ENCODE measurements at places on chromosomes 16 and 17.

DNA sequence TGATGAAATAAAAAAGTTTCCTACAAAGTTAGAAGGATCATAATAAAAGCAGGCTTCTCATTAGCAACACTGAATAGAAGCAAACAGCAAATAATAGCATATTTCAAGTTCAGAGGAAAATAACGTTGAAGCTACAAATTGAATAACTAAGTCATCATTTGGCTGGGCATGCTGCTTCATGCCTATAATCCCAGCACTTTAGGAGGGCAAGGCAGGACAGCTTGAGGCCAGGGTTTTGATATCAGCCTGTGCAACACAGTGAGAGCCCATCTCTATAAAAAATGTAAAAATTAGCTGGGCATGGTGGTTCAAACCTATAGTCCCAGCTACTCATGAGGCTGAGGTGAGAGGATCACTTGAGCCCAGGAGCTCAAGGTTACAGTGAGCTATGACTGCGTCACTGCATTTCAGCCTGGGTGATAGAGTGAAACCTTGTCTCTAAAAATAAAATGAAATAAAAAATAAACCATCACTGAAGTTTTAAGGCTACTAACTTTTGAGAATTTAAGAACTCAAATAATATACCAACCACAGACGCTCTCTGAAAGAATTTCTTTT is 25.5 kb downstream of the NCOR1 start:
- no peak for DNase-seq

- DNase-seq: peak; percentile 30
Observed at GRCh38 chr17:35046740-35047283, 16.7 kb downstream of the RFFL start.

- no peak for DNase-seq
Observed at GRCh38 chr17:50265690-50266315, 8.5 kb upstream of the TMEM92 start.

DNA sequence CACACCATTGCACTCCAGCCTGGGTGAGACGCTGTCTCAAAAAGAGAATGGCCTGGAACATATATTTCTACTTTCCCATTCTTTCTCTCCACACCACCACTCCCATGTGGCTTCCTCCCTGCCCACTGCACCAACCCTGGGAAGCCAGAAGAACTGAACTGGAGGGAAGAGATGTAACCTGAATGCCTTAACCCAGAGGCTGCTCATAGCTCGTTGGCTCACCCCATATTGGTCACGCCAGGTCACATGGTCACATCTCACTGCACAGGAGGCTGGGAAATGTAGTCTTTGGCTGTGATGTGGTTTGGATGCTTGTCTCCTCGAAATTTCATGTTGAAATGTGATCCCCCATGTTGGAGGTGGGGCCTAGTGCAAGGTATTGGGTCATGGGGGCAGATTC is 5.9 kb upstream of the DNAH17 start:
- DNase-seq: no peak

GRCh38 chr16:19994466-19995170 is 79.1 kb downstream of the GPR139 start:
- no peak for DNase-seq

- DNase-seq: no peak
Observed at GRCh38 chr16:1175566-1176279, 22.8 kb downstream of the CACNA1H start.

DNA sequence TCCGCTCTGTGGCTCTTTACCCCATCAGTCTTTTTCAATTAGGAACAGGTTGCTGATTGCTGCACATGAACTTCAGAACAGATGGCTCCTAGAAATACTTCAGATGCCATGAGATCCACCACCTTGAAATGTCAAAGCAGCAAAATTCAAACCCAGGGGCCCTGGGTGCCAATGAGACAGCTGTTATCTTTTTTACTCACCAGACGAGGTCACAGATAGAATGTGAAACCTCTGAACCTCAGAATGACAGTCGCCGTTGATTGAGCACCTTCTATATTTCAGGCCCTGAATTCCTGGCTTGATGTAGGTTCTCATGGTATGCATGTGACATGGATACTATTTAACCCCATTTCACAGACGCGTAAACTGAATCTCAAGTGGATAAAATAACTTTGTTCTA is 63.0 kb downstream of the MAF start:
- DNase-seq: no peak

- DNase-seq: no peak
Observed at GRCh38 chr17:45380046-45380765, 52.5 kb downstream of the ARHGAP27 start.

GRCh38 chr16:86063760-86064405 is 164.9 kb downstream of the IRF8 start:
- no peak for DNase-seq

DNA sequence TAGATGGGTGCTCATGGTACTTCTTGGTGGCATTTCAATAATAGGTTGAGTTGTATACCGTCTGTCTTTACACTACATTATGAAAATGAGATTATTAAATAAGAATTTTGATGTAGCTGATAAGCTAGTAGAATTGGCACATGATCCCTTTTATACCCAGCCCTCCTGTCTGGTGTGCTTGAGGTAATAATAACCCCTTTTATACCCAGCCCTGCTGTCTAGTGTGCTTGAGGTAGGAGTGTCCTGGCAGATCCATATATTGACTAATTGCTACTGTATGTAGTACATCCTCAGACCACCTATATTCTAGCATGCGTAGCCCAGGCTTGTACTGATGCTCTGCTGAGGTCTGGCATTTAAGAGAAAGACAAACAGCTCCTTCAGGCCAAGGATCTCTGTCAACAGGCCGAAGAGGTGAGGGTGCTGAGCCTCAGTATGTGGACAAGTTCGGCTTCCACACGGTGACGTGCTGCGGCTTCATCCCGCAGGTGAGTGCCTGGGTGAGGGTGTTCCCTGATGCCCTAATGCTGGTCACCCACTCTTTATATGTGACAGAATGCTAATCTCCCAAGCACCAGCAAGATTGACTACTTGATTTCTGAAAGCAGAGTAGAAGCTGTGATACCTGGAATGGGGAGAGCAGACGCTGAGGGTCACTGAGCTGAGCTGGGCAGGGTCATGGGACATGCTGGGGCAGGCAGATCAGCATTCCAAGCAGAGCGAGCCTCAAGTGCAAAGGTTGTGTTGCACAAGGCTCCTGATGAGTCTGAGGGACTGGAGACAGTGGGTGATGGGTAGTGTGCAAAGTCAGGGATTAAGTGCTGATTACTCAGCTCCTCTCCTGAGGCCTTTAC is 5.7 kb downstream of the FN3K start:
- no peak for DNase-seq

DNA sequence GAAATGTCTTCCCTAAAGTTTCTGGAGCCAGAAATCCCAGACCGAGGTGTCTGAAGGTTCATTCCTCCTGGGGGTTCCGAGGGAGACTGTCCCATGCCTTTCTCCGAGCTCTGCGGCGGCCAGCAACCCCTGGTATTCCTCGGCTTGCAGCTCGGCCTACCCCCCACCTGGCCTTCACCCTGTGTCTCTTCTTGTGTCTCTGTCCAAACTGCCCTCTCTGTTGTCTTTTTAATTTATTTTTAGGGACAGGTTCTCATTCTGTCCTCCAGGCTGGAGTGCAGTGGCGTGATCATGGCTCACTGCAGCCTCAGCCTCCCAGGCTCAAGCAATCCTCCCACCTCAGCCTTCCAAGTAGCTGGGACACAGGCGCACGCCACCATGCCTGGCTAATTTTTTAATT is 211.7 kb downstream of the SEC14L1 start:
- DNase-seq: no peak

DNA sequence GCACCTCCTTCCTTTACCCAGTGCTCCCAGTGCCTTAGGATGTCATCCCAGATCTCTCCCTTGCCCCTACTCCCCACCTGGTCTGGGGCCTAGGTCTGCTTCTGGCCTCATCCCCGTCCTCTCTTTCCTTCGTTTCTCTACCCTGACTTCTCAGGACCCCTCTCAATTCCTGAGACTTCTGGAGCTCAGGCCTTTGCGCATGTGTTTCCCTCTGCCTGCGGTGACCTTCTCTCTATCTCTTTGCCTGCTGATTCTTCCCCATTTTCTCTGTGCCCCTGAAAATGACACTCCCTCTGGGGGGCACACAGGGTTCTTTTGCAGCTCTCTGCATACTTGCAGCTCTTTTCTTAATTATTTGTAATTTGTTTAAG is 13.5 kb downstream of the ADORA2B start:
- no peak for DNase-seq

- DNase-seq: no peak
Observed at GRCh38 chr17:75639771-75640555, 6.7 kb downstream of the SMIM5 start.

DNA sequence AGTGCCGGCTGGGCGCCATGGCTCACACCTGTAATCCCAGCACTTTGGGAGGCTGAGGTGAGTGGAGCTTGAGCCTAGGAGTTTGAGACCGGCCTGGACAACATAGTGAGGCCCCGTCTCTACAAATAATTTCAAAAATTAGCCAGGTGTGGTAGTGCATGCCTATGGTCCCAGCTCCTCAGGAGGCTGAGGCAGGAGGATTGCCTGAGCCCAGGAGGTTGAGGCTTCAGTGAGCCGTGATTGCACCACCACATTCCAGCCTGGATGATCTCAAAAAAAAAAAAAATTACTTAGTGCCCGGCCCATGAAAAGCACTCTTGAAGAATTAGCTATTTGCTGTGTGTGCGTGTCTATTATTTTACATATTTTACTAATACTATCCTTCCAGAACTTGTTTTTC is 9.6 kb downstream of the GPRC5C start:
- no peak for DNase-seq

DNA sequence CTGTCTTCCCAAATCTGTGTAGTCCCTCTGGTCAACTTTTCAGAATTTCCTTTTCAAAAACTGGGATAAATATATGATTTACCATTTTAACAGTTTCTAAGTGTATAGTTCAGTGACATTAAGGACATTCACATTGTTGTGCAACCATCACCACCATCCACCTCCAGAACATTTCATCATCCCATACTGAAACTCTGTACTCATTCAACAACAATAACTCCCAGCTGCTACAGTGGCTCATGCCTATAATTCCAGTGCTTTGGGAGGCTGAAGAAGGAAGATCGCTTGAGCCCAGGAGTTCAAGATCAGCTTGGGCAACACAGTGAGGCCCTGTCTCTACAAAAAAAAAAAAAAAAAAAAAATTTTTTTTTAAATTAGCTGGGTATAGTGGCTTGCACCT is 131.0 kb downstream of the AATF start:
- no peak for DNase-seq

GRCh38 chr16:88462396-88462795 is 9.3 kb downstream of the ZFPM1 start:
- DNase-seq: no peak

- DNase-seq: no peak
Observed at GRCh38 chr17:17877529-17878358, 41.0 kb upstream of the SREBF1 start.

GRCh38 chr16:78372277-78372676 is 272.8 kb downstream of the WWOX start:
- DNase-seq: no peak

DNA sequence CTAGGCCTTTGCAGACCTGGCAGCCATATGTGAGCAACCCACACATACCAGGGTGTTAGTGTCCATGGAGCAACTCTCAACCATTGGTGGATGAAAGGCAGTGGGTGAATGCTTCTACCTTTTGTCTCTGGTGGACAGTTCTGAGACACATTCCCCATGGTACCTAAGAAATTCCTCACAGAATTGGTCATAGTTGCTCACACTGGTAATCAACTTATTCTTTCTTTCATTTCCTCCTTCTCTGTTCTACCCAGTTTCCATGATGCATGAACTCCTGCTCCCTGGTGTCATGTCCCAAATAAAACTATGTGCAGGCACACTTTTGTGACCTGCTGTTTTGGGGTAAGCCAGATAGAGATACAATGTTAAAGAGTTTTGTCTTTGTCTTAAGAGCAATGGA is 33.2 kb upstream of the MPHOSPH6 start:
- no peak for DNase-seq

GRCh38 chr16:46743232-46743719 is 4.9 kb downstream of the MYLK3 start:
- DNase-seq: no peak

GRCh38 chr16:77353587-77354263 is 81.1 kb downstream of the ADAMTS18 start:
- no peak for DNase-seq

DNA sequence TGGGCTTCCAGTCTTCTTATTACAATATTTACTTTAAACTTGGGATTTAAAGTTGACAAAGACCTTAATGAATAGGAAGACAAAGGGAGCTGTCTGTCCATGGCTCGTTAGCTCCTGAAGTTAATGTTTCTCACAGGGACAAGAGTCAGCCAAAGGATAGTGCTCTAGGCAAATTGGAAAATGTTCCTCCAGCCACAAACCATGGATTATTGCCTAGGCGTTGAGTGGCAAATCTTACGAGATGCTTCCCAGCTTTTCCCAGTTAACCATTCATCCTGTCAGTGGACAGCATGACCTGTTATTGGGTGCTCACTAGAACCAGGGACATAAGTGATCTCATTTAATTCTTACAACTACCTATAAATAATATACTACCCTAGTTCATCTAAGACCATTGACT is 3.6 kb downstream of the TEX2 start:
- no peak for DNase-seq

DNA sequence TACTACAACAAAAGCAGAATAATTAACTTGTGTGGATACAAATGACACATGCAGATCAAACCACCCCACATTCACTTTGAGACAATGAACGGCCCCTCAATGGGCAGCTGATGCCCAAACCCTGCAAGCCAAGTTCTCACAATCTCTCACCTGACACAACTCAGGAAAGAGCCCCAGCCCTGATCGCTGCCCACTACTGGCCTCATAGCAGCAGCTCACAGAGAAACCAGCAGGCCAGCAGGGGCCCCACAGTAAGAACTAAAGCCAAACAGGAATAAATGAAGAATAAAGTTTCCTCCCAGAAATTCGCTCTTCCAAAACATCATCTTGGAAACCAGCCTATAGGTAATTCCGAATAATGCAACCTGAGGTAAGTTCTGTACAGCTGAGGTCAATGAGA is 7.7 kb downstream of the AKTIP start:
- DNase-seq: no peak

GRCh38 chr16:81717662-81718189 is 61.4 kb upstream of the PLCG2 start:
- DNase-seq: no peak

DNA sequence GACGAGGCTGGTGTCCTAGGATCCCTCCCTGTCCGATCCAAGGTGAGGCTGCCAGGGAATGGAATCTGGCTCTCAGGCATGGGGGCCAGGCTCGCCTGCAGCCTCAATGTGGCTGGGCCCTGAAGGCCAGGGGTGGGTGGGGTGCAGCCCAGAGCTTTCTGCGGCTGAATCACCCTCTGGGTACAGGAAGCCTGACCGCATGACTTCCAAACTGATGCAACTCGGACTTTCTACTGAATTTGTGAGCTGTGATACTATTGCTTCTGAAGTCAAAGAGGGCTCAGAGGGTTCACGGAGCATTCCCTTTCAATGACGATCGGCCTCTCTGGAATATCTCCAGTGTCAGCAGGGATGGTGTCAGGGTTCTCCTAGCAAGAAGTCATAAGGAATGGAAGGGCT is 123.7 kb downstream of the METRNL start:
- no peak for DNase-seq

DNA sequence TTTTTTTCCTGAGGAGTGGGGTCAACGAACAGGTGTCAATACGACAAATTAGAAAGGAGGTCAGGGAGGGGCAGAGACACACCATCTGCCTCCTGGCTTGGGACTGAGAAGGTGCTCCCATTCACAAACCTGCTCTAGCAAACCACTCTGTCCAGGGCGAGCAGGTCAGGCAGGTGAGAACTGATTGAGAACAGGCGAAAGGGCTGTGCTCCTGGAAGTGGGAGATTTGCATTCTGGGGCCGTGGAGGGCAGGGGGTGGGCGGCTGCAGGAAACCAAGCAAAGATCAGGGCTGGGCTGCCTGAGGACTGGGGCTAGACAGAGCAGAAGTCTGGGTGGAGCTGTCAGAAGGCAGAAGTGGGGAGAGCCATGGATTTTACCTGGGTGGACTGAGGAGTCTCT is 98.9 kb upstream of the NLRP1 start:
- DNase-seq: no peak
